ENCODE measurements at places on chromosomes 6 and 20. TPM values are rescaled to one million over a fixed set of nuclear protein-coding genes. Genes with fewer than 3 reads are reported as not detected.

GRCh38 chr6:32613475-32613874 is 23.7 kb upstream of the HLA-DQA1 start:
- DNase-seq: no peak

- DNase-seq: no peak
Observed at GRCh38 chr6:32397252-32397920, 9.6 kb downstream of the BTNL2 start.

- DNase-seq: no peak
Observed at GRCh38 chr20:17533396-17533795, 2.2 kb upstream of the BFSP1 start.

VSX1 gene
- total RNA-seq: 0.65 TPM

- DNase-seq: no peak
Observed at GRCh38 chr6:120493505-120493904, 840.8 kb downstream of the TBC1D32 start.

GRCh38 chr6:123716506-123716905 is 79.8 kb upstream of the TRDN start:
- DNase-seq: no peak

DNA sequence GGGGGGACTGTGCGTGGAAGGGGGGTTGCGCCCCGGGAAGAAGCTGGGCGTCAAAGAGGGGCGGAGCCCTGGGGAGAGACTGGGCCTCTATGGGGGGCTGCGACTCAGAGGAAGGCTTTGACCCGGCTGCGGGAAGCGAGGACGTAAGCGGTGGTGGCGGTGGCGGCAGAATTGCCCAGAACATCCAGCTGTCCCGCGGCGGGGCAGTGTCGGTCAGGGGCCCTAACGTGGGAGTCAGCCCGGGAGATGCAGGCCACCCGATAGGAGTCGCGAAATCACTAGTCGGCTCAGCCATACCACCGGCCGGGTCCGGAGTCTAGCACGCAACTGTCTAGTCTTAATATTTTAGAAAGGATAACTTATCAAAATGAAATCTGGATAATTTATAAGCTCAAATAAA is 387.6 kb upstream of the EYS start:
- no peak for DNase-seq

SPATS1 gene
- not detected for total RNA-seq

DNMT3B gene
- total RNA-seq: 8.0 TPM

DNA sequence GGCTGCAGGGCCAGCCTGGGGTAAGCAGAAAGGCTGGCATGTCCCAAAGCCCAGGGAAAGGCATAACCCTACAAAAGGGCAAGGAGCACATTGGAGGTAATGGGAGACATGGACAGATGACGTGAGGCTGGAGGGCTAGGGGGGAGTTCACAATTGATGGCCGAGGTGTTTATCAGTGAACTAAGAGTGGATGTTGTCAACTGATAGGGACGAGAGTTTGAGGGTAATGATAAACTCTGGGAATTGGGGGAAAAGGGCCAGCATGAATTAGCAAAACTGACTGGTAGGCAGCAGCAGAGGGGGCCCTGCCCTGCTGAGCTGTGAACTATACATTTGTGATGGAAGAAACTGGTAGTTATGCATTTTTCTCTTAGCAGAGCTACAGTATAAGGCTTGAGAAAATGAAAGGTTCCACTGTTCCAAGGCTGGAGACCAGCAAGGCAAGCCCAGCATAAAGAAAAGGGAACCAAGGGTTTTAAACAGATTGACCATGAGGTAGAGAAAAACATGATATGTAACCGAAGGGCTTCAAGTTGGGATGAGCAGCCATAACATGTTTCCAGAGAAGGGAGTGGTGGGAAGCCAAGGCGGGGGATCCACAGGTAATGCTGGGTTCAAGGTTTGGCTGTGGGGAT is 98.1 kb upstream of the MLN start:
- no peak for DNase-seq

SAMHD1 gene
- 14.0 TPM for total RNA-seq

GRCh38 chr20:11047559-11047958 is 373.8 kb upstream of the JAG1 start:
- DNase-seq: peak; percentile 65

HLA-DPA1 gene
- total RNA-seq: not detected

BCAS1 gene
- 4.0 TPM for total RNA-seq

DNA sequence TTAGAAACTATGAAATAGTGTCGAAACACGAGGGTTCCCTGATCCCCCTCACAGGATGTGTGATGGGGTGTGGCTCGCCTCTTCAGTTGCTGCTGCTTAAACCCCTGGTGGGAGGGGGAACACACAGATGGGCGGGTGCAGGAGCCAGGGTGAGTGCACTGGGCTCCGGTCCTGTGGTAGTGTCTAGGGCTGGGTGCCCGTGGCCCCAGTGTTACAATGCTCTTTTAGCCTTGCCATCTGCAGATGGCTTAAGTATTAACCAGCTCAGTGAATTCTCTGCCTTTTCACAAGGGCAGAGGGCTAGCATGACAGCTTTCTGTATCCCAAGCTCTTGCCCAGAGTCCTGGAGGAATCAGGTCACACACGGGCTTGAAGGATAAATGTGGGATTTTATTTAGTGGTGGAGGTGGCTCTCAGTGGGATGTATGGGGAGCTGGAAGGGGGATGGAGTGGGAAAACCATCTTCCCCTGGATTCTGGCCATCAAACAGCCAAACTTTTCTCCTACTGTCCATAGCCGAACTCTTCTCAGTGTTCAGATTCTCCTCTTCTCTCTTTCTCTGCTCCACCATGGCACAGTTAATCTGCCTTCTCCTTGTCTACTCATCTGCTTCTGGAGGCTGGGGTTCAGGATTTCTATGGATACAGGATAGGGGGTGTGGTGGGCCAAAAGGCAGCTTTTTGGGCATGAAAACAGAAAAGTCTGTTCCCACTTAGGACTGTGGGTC is 659.0 kb downstream of the EPM2A start:
- DNase-seq: no peak

GRCh38 chr6:3540253-3540820 is 83.5 kb upstream of the SLC22A23 start:
- no peak for DNase-seq

GSTA3 gene
- total RNA-seq: not detected

DNA sequence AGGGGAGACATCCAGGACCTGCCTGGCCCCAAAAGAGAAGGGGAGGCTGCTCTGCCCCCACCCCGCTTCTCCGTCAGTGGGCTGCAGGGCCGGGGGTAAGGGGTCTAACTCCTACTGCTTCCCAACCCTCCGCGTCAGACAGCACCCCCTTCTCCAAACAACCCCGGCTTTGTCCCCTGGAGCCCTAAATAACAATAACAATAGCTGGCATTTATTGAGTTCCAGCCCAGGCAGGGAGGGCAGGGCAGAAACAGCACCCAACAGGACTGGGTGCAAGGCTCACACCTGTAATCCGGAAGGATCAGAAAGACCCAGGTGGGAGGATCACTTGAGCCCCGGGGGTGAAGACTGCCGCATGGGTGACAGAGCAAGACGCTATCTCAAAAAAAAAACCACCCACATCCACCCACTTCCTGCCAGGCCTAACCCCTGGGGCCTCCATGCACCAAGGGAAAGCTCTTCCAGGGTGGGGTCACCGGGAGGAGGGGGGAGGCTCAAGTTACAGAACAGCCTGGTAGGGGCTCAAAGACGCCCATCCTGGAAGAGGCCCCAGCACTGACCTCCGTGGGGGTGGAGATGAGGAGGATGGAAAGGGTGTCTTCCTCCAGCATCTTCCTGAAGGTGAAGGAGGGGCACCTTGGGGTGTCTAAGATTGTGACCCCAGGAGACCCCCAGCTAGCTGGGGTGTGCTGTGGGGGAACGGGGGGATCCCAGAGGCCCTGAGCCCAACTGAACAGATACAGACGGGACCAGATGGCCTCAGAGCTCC is 1.3 kb upstream of the FNDC11 start:
- DNase-seq: peak; percentile 75

FERMT1 gene
- 20.6 TPM for total RNA-seq

DNA sequence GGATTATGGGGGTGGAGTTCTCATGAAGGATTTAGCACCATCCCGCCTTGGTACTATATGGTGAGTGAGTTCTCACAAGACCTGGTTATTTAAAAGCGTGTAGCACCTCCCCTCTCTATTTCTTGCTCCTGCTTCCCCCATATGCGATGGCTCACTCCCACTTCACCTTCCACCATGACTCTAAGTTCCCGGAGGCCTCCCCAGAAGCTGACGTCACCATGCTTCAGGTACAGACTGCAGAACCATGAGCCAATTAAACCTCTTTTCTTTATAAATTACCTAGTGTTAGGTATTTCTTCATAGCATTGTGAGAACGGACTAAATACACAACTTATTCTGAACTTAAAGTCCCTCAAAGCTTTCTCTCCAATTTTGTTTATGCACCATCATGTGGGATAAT is 163.4 kb upstream of the BMP5 start:
- no peak for DNase-seq

- no peak for DNase-seq
Observed at GRCh38 chr6:147283460-147283859, 79.2 kb downstream of the STXBP5 start.

SLC22A7 gene
- not detected for total RNA-seq

LY6G6C gene
- 1.2 TPM for total RNA-seq

GRCh38 chr6:25934156-25934555 is 3.7 kb upstream of the SLC17A2 start:
- DNase-seq: no peak

GRCh38 chr20:19552221-19553180 is 205.6 kb upstream of the RIN2 start:
- DNase-seq: no peak

- no peak for DNase-seq
Observed at GRCh38 chr6:93471281-93471680, 51.9 kb upstream of the EPHA7 start.

- no peak for DNase-seq
Observed at GRCh38 chr20:31617432-31618104, 12.5 kb downstream of the ID1 start.

DNA sequence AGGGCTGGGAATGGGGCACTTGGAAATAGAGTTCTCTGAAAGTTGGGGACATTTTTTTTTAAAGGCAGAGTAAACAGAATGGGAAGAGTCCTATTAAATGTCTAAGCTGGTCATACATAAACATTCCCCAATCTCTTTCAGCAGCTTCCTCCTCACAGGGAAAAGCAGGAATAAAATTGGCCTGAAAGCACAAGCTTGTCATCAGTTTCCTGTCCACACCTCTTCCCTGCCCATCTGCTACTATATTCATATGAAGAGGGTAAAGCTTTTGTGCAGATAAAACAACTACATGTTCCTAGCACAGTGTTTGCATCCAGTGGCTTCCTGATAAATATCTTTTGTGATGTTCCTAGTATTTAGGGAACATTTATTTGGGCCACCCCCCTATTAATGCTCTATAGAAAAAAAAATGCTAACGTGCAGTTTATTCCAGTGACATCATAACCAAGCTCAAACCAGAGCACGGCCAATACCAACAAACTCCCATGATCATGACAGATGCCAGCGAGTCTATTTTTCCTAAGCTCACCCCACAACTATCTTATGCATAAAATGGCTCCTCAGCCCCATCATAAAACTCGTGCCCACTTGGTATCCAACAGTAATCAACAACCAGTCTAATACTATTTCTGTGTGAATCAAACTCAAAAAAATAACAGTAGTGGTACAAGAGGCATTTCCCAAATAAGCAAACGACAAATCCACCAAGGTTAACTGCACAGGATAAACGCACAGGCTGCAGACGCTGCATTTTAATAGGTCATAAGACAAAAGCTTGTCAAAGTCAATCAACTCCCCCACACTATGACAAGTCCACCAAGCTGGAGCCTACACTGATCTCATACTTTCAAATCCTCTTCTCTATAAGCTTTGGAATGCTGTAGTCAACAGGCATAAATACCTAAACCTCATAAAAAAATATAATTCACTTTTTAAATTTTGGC is 95.3 kb downstream of the EPB41L2 start:
- no peak for DNase-seq

SMLR1 gene
- not detected for total RNA-seq

ANKRD66 gene
- not detected for total RNA-seq

DNA sequence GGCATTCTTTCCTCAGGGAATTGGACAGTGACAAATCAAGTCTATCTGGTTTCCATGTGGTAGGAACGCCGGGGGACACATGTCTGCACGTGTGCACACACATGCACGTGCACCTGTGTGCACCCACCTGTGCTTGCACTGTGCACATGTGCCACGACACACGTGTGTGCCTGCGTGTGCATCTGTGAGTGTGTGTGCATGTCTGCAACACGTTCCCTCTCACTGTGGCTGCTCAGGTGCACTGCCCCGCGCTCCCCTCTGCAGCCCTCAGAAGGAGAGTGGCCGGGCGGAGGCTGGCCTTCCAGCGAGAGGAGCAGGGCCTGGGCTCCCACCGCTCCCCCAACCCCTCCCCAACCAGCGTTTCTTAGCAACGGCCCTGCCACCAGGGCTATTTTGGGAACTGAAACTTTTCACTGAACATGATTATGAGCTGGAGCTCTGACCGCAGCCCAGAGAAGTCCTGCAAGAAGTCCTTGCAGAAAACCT is 147.8 kb downstream of the PHACTR3 start:
- no peak for DNase-seq

MROH8 gene
- 3.3 TPM for total RNA-seq

- DNase-seq: no peak
Observed at GRCh38 chr20:44032583-44033331, 118.1 kb downstream of the TOX2 start.

TBXT gene
- total RNA-seq: not detected

- DNase-seq: no peak
Observed at GRCh38 chr6:50007819-50008218, 14.0 kb downstream of the DEFB110 start.

DNA sequence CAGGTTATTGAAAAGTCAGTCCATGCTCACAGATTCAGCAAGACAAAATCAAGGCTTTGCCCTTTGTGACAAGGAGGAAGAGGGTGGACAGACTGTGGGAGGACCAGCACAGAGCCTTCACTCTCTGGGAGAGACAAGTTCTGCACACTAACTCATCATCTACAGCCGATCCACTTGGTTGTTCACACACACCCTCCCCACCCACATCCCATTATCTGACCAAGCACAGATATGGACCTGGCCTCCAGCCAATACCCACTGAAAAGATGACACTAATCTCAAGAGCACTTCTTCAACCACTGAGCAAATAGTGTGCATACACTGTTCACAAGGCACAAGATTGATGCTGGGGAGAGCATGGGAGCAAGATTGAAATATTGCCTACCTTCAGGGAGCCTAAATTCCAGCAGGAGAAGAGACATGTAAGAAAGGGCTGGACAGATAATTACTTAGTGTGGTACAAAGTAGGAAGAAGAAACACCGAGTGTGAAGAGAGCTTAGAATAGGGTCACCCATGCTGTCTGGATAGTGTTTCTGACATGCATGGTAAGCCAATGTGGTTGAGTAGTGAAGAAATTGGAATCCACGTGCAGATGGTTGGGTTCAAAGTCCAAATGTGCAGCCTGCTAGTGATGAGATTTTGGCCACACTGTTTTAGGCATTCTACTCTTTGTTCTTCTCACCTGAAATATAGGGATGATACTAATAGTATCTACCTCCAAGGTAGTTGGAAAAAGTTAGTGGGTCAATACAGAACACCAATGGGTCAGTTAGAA is 21.7 kb upstream of the IL17A start:
- DNase-seq: no peak

GRCh38 chr6:20200761-20201630 is 11.3 kb downstream of the MBOAT1 start:
- DNase-seq: no peak

- no peak for DNase-seq
Observed at GRCh38 chr6:84696166-84696565, 68.2 kb downstream of the TBX18 start.
